ENCODE measurements at places on chromosomes 12 and 14.

GRCh38 chr12:32110942-32111341, 4.3 kb downstream of the BICD1 start:
- DNase-seq = no peak

DNA sequence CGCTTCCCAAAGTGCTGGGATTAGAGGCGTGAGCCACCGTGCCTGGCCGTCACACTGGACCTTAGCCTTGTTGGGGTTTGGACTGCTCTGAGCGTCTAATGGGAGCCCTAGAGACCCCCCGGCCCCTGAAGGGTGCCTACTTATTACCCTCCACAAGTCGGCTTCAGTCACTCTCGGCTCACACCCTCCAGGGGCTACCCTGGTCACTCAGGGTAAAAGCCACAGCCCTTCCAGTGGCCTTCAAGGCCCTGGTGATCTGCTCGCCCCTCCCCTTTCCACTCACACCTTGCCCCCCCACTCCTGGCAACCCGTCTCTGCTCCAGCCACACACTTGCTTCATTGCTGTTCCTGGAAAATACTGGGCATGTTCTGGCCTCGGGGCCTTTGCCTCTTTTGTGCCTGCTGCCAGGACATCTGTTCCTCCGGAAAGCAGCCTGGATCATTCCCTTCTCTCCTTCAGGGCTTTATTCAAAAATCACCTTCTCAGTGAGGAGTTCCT, 3.6 kb upstream of the MORN3 start:
- DNase-seq = no peak

DNA sequence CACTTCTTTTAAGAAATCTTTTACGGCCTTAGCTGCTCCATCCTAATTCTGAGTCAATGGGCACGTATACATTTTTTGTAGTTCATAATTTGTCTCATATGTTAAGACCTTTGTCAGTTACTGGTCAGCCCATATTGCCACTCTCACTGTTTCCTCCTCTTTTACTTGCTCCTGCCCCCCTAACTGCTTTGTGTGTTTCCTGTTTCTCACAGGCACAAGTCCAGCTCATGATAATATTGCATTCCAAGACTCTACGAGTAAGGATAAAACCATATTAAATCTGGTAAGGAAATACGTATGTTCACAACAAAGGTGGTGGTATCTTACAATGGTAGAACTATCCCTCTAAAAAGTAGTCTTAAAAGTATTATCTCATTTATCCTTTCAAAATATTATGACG, 111.7 kb downstream of the DNAI7 start:
- DNase-seq = no peak

DNA sequence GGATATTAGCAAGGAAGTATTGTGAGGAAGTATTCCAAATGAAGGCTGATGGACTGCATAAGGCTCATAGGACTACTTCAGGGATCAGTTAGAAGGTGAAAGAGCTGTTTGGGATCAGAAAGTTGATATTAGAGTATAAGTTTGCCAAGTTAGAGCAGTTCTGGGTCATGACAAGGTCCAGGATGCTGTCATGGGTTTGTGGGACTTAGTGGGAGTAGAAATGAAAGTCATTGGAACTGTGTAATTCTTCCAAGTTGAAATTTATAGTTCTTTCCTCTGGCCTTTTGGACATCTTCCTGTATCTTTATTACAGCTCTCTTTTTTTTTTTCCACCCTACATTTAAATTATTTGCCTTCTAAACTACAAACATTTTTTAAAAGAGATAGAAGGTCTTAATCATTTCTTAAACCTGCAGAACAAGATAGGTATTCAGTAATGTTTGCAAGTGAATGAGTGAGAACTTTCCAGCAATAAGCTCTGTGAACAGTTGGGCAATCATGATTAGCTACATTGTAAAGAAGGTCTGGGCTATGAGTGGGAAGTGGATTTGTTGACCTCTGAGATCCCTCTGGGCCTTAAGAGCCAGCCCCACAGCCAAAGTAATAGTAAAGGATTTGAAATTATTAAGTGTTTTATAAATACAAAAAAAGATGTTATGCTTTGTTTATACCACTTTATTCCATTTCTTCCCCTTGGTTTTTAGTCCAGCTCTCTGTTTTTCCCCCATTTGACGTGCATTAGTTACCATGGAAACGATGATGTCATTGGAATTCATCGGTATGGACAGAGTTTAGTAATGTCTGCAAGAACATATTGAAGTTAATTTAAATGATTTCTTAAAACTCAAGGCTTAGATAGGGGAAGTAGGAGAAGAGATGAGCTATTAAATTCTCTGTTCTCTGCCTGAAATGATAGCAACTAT, 247.9 kb upstream of the ARHGAP5 start:
- DNase-seq = no peak

- no peak for DNase-seq
Observed at GRCh38 chr14:92897922-92898565, 24.9 kb upstream of the CHGA start.

DNA sequence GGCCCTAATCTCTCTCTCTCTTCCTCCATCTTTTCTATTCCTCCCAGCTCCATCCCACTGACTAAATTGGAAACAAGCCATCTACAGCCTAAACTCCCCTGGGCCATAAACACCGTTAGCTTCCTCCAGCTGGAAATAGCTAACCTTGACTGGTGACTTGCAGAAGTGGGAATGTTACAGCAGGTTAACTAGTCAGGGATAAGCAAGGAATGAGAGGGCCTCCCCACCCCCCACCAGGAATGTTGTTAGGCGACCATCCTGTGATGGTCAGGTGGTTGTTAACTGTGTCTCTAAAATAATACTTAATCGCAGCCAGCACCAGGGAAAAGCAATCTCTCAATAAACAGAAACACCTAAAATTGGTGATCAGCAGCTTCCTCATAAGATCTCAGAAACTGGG, 40.8 kb downstream of the MIS18BP1 start:
- no peak for DNase-seq

- no peak for DNase-seq
Observed at GRCh38 chr12:122942637-122943036, 23.6 kb downstream of the ABCB9 start.

- no peak for DNase-seq
Observed at GRCh38 chr12:66289485-66289884, 12.8 kb upstream of the HELB start.

GRCh38 chr12:22658214-22658613, 33.2 kb downstream of the ETNK1 start:
- no peak for DNase-seq

- DNase-seq = no peak
Observed at GRCh38 chr12:38949363-38949762, 44.0 kb upstream of the CPNE8 start.

DNA sequence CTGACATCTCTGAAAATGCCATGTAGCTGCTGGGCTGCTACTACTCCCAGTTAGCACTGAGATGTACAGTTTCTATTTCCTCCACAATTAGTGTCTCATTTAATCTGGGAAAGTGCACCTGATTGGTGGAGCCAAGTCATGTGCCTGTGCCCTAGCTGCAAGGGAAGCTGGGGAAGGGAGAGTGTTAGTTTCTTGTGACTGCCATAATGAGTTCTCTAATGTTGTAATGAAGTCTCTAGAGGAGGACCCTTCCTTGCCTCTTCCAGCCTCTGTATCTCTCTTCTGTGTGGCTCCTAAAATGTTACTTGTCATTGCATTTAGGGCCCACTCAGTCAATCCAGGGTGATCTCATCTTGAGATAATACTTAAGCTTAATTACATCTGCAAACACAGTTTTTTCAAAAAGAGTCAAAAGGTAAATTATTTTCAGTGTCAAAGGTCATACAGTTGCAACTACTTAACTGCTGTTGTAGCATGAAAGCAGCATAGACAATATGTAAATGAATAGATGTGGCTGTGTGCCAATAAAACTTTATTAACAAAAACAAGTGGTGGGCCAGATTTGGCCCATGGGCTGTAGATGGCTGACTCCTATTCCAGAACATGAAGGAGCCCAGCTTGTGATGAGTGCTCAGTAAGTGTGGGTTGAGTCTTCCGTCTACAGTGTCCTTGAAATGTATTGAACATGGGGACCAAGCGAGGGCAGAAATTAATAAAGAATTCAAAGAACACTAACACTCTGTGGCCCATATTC, 137.2 kb upstream of the MAP1LC3B2 start:
- DNase-seq = no peak

DNA sequence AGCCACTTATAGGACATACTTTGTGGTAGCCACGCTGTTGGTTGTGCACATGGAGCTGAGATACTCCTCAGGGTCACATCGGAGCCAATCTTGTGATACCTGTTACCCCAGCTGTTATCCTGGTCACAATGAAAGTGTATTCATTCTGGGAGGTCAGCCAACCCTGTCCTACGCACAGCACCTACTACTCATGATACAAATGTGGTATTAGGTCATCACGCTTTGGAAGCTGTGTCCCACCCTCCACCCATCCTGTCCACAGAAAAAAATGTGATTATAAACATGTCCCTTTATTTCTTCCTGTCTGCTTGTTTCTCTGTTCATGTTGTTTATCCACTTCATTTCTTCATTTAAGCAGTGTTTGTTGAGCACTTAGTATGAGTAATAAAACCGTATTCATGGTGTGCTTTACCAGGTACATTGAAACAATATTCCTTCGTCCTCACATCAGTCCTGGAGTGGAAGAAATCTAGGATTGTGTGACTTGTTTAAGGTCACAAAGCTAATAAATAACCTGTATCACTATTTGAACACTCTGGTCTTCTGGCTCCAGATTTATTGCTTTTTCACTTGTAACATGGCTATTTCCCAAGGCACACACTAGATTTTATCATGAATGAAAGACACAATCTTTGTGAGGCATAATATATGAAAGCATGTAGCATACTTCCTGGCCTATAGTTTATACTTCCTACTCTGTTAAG, 73.1 kb downstream of the DERA start:
- no peak for DNase-seq

- no peak for DNase-seq
Observed at GRCh38 chr12:79424109-79424721, 266.5 kb downstream of the PAWR start.

DNA sequence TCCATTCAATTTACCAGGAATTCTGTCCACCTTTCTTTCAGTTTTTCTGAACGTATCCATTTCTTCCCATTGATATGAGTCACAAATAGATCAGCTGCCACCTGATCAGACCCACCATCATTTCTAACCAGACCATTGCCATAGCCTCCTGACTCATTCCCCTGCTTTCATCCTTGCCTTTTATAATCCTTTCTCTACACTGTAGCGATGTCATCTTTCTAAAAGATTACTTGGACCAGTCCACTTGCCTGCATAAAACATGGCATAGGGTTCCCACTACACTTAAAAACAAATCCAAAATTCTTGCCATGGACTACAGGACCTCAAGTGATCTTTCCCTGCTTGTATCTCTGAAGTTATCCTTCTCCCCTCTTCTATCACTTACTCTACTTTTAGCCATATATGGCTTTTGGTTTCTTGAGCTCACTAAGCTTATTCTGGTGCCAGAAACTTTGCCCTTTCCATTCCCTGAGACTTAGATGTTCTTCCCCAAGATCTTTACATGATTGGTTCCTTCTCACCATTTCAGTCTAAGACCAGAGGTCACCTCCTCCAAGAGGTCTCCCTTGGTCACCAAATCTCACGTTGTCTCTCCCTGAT, 149.5 kb upstream of the KRR1 start:
- DNase-seq = no peak

DNA sequence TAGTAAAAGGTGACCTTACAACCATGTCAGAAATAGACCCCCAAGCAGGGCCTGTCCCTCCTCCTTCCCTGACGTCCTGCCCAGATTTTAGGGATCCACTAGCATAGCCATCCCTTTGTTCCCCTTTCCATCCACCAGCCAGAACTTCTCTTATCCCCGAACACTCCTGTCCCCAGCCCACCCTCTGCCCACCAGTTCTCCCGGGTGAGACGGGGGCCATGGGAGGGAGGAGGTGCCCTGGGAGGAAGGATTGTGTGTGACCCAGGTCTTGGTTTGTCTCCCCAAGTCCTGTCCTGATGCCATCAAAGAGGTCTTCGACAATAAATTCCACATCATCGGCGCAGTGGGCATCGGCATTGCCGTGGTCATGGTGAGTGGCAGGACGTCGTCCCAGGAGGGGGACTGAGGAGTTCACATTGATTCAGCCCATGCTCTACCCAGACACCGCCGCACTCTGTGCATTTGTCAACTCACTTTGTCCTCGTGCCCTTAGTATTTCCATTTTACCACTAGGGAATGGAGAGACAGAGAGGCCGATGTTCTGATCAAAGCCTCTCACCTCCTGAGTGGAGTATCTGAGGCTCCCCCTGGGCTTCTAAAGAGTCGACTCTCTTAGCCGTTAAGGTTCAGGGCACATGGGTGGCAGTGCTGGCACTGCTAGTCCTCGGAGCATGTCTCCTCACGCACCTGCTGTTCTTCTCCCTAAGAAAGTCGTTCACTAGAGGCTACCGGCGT, 35.9 kb downstream of the CD9 start:
- DNase-seq = no peak

GRCh38 chr14:84477996-84478395, 1051.9 kb upstream of the FLRT2 start:
- DNase-seq = no peak

DNA sequence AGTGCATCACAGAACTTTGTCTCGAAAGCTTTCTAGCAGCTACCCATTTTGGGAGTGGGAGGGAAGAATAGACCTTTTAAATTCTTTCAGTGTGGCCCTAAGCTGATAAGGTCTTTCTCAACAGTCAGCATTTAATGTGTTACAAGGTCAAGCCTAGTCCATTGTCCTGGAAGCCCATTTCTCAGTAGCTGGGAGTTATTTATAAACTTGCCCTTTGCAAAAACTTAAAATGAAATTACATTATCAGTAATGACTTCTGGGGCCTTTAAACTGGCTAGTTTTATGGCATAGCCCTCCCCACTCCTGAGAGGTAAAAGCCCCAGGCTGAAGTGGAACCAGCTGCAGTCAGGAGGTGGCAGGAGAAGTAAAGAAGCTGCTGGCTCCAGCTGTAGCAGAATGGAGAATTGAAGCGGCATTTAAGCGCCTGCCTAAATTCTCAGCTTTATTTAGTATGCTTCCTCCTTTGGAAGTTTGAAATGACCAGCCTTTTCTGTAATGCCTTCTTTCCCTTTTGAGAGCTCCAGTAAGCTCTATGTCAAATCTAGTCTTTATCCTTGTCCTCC, 12.4 kb downstream of the COPZ1 start:
- DNase-seq = no peak

DNA sequence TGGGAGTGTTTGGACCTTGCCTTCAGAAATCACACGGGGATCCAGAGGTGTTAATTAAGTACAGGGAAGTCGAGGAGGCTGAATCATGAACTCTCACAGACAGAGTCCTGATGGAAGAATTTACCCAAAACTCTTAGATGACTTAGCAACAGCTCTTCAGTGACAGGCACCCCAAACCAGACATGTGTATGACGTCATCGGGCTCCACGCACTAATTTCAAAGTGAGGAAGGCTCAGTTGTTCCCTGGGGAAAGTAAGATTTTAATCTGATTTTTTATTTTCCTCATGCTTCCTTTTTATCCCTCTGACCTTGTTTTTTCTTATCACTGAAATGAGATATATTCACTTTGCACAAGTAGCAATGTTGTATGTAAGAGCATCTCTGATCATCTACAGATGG, 1363.5 kb downstream of the AACS start:
- DNase-seq = no peak

- DNase-seq = no peak
Observed at GRCh38 chr12:54082397-54082892, 28.8 kb downstream of the HOXC4 start.

Data from left ventricle myocardium superior (tissue), 1 donor.